ENCODE measurements at places on chromosomes 4 and X.

- no peak for DNase-seq
Observed at GRCh38 chr4:11397819-11398610, 30.7 kb downstream of the HS3ST1 start.

DNA sequence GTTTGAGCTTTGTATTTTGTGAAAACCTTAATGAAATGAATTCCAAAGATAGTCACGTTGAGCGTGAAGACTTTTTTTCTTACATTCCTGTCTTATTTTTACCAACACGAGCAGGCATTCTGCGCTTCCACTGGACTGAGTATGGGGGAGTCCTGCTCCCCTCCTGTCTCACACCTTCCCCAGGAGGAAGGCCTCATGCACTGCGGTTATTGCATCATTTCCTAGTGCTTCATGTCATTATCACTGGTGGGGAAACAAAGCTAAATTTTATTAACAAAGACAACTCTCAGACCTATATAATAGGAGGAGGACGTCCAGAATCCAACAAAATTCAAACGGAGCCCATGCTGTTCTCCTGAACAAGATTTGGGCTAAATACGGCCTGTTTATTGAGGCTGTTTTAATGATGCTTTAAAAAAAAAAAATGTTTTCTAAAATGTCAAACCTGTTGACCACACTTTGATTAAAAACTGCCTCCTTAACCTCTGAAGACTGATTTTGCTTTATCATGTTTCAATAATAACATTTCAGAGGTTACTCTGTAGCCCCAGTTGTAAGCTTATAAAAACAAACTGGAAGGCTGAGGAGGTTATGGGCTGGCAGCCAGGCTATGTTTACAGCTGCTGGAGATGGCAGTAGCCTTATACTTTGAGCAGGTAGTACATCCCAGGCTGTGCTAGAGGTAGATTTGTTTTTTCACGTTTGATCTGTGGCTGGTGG lies 118.0 kb downstream of the SOWAHB start:
- DNase-seq = no peak

GRCh38 chr4:153433754-153434105 lies 32.4 kb upstream of the TMEM131L start:
- no peak for DNase-seq

- no peak for DNase-seq
Observed at GRCh38 chr4:104472766-104473165, 21.9 kb downstream of the CXXC4 start.

GRCh38 chr4:187999406-187999932 lies 3.9 kb downstream of the ZFP42 start:
- DNase-seq = no peak

DNA sequence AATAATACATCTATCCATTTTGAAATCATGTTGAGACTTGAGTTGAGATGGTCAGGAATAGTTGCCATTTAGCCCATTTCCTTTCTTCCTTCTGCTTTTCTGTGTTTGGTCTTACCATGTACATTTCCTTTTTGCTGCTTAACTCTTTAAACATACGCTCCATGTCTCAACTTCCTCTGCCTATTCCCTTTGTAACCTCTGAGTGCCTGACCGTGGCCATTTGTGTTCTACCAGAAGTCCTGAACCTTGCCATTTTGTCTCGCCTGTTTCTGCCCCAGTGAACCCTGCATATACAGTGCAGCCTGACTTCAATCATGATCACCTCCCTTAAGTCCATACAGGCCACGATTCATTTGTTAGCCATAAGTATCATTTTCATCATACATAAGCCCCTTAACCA lies 169.0 kb downstream of the RAPGEF2 start:
- no peak for DNase-seq

- no peak for DNase-seq
Observed at GRCh38 chrX:65536291-65536690, 1.7 kb upstream of the LAS1L start.

DNA sequence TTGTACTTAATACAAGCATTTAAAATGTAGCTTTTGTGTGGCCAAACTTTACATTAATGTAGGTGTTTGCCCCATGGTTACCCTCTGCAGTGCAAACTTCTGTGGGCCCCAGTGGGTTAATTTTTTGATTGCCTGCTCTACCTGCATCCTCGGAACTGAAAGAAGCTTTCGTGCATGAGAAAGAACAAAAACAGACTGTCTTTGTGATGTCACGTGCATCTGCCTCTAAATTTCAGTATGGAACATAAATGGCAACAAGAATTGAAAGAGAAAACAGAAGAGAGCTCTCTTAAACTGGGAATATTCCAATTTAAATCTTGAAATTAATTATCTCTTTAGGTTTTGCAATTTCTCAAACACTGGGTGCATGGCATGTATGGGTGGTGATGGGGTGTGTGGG lies 182.4 kb upstream of the LCORL start:
- no peak for DNase-seq

DNA sequence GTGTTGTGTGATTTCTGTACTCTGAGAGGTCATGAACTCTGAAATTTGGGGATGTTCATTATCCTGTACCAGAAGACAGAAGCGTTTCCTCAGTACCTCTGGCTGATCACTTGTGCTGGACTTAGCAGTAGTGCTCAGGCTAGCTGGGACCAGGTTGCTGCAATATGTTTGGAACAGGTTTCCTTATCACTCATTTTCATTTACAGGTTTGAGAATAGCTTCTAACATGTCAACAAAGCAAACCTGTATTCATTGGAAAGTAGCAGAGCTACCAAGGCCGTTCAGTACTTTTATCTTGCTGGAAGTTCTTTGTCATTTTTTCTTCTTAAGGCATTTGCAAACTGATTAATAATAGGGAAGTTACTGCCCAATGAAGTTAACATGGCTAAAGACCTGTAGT lies 242.9 kb upstream of the ANKRD50 start:
- DNase-seq = no peak

- peak; percentile 7 for DNase-seq
Observed at GRCh38 chrX:15815779-15816437, 25.6 kb downstream of the ZRSR2 start.

- DNase-seq = no peak
Observed at GRCh38 chrX:71217298-71217697, 5.7 kb upstream of the GJB1 start.

DNA sequence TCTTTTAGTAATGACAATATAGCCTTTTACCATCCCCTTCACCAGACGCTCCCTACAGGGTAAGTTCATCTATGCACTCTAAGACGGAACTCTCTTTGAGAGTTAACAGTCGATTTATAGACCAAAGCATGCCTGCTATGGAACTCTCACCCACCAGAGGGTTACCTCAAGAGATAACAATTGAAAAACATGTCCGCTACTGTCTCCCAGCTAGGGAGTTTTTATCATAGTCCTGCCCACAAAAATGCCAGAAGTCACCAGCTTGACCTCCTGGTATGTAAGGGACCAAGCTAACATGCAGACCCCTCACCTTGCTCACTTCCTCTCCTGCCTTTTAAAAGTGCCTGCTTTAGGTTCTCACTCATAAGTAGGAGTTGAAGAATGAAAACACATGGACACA lies 16.7 kb upstream of the YTHDC1 start:
- DNase-seq = no peak

DNA sequence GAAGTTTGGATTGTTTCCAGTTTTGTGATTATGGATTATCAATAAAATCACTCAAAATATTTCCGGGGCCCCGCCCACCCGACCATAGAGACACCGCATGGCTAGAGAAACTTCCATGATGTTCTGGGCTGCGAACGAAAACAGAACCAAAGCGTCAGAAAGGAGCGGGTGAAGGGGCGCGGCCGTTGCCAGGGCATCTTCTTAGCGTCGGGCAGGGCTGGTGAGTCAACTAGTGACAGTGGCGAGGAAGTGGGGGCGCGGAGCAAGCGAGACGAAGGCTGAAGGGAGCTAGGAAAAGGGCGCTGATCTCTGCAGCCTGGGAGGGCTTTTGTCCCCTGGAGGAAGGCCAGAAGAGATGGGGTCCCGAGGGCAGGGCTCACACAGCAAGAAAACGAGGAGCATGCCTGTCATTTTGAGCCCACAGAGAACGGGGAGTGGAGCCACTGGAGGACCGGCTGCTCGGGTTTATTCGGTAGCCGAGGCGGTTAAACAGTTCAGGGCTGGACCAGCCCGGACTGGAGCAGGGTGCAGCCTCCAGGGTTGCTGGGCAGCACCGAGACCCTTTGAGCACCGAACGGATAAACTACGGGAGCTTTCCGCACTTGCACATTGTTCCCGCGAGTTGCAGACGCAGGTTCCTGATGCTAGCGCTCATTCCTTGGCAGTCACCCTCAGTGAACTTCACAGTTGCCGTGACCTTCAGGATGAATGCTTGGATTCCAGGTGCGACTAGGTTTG lies 298.1 kb upstream of the TRPC5 start:
- DNase-seq = no peak

- DNase-seq = no peak
Observed at GRCh38 chr4:38161208-38162113, 201.3 kb downstream of the PTTG2 start.

GRCh38 chr4:85495621-85496020 lies 20.7 kb downstream of the ARHGAP24 start:
- no peak for DNase-seq

All from stimulated activated CD4-positive, alpha-beta T cell treated with anti-CD3 and anti-CD28 coated beads, Interleukin-4, amount 100 ng/mL, for 4 hours (primary cell).